ENCODE measurements at places on chromosomes 2 and 18.
A peak's percentile ranks its signal among the peaks of the same experiment; 100 is the strongest.

DNA sequence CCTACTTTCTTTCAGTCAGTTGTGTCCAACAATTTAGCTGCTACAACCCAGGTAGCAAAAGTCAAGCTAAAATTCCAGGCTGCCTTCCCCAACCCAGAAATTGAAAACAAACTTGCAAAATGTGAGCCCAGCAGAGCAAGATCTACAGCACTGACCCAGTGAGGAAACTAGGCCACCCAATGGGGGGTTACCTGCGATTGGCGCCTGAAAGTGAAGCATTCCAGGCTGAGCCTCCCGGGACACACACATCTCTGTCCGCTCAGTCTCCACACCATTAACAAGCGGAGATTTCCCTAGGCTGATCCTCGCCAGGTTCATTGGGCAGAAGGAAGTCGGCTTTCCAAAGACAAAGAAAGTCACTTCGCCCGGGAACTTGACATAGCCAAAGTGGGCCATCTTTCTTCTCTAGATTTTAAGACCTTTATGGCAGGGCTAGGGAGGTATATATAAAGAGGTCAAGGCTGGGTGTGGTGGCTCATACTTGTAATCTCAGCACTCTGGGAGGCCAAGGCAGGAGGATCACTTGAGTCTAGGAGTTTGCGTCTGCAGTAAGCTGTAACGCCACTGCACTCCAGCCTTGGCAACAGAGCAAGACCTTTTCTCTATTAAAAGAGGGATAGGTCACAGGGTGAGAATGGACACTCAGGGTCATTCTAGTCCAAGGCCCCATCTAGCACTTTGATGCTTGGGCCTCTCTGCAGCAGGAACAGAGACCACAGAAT is 53.6 kb downstream of the TTC32 start:
- DNase-seq: no peak

DNA sequence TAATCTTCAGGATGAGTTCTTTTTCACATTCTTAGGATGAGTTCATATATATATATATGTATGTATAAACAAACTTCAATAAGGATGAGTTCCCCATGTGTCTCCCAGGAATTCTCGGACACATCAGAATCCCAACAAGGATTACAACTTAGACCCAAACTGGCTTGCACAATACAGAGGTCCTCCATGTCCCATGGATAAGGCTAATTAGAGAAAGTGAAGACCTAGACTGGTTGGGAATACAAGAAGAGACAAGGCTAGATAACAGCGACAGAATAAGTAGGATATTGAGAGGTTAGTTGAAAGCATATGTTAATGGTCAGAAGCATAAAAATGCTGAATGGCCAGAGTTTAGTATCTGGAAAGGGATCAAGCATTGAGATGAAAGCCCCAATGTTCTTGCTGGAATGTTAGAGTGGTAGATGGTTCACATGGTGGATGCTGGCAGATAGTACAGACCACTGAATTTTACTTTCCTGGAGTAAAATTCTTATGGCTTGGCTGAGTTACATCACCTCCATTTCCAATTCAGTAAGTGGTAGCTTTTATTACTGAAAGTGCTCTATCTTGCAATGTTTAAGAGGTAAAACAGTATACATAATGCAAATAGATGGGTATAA is 154.9 kb upstream of the EPHA4 start:
- no peak for DNase-seq

- DNase-seq: no peak
These were observed 53.9 kb downstream of the BIN1 start for GRCh38 chr2:127052771-127053691.

- no peak for DNase-seq
These were observed 359.6 kb upstream of the MC4R start for GRCh38 chr18:60732143-60732542.

DNA sequence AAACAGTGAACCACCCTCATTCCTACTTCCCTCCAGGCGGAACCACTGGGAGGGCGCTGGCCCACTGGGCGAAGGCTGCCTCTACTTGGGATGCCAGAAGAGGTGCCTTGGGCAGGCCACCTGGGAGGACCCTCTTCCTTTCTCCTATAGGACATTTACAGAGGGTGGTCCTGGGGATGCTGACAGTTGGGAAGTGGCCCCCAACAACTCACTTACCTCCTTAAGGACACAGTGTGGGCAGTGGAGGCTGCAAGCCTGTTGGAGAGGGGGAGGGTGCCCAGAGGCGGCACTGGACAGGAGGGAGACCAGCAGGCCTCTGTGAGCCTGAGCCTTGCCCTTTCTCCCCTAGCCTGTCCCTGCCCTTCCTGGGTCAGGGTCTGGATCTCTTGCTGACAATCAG is 346.4 kb upstream of the HS6ST1 start:
- no peak for DNase-seq

DNA sequence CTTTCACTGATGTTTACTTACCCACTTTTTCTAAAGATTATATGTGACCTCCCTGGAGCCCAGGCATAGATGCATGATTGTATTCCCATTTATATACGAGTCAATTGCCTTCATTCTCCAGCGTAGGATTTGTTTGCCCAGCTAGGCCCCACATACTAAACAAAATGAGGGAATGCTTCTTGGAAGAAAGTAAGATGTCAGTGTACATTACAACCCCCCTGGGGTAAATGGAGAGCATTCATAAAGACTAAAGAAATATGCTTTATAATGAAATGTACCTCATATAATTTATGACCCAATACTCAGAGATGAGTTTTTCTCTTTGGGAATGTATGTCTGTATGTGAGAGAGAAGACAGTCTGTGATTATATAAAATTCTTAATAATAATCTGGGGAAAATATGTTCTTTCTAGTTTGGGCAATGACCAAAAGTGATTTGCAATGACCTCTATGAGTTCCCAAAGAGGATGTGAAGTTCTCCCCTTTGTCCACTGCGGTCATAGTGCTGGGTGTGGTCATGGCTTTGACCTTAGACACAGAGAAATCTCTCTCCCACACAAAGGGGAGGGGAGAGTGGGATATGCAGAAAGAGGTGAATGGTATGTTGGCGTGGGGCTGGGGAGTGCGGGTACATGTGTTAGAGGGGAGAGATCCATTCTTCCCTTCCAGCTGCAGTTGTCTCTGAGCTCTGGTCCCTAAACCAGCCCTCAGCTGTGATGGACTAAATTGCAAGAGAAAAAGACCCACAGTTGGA is 175.6 kb downstream of the EN1 start:
- DNase-seq: no peak

DNA sequence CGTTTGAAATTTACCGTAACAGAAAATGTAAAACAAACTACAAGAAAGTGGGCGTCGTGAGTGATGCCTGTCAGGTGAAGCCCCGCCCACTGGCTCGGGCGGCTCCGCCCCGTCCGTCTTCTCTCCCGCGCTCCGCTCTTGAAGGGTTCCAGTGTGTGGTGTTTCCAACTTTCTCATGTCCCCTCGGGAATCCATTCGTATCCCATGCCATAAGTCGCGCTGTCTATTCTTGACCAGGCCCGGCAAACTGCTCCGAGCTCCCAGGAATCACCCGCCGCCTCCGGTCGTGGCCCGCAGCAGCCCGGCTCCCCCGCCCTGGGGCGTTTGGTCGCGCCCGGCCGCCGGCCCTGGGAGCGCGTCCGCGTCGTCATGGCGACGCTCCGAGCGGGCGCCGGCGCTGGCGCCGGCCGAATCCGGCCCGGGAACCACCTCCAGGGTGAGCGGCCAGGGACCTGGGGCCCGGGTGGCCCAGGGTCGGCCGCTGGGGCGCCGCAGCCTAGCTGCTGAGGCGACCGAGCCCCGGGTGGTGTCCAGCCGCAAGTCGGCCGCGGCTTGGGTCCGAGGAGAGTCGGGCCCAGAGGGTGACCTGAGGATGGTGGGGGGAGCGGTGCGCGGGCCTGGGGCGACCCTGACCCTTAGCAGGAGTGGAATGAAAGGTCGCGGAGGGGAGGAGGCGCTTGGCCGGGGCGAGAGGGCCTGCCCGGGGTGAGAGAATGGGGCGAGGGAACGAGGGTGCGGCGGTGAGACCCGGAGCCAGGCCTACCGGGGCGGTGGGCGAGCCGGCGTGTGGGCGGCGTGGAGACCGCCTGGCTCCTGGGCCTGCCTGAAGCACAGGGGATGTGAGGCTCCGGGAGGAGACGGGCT is at the start of gene CFAP221:
Gene CFAP221 (plus strand): TSS at position 375 of the 864 bp plus-strand sequence. CDS start 1,683 bp downstream, outside the sequence.
- DNase-seq: peak; percentile 8

DNA sequence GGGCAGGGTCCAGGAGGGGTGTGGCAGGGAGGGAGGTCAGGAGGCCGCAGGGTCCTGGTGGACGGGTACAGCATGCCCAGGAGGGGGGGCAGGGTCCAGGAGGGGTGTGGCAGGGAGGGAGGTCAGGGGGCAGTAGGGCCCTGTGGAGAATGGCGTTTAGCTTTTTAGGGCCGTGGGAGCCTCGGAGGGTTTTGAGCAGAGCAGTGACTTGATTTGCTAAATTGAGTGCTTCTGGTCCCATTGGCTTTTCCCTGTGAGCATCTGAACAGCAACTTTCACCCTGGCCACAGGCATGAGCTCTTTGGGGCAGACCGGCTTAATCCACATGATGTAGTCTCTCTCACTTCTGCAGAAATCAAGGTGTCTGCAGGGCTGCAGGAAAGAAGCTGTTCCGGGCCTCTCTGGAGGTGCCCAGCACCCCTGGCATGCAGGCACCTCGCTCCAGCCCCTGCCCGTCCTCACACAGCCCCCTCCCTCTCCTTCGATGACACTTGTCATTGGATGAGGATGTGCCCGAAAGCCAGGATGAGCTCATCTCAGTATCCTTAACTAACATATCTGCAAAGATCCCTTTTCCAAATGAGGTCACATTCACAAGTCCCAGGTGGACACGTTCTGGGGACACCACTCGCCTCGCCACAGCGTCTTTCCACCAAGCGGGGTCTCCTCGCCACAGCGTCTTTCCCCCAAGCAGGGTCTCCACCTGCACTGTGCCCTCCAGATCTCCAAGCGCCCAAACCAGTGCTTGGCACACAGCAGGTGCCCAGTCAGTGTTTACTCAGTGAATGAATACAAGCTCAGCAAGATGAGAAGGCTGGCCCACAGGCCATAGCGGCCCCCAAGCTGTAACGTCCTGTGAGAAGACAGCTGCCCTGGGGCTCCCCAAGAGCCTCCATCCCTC is 94.0 kb downstream of the NDUFA10 start:
- DNase-seq: no peak

DNA sequence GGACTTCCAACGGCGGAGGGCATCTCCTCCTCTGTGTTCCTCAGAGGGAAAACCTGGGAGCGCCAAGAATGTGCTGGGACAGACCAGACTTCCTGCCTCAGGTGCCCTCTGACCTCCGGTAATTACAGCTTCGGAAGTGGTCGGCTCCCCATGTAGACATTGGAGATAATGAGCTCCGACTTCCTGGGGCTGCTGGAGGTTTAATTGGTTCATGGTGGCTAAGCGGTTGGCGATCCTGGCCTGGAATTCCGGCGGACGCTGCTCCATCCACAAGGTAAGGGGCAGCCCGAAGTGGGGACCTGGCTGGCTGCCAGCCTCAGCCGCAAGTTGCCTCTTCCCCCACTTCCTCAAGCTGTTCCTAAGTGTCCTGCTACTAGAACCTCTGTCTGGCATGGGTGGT is 83.2 kb upstream of the EPC2 start:
- no peak for DNase-seq

GRCh38 chr2:100544911-100545596 is 17.7 kb upstream of the PDCL3 start:
- DNase-seq: no peak

DNA sequence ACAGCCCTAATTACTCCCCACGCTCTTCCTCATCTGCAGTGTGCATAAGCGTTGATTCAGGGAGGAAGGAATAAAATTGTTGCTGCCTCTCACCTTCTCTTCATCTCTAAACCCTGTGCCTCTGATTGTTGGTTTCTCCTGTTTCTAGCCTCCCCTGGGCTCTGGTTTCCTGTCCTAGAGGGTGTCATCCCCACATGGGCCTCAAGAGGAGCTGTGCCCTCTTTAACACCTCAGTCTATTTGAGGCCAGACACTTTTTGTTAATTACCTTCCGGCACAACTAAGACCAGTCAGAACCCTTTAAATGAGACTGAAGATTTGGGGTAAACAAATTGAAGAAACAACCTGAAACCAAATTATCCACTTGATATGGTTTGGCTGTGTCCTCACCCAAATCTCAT is 9.7 kb downstream of the CTAGE1 start:
- peak; percentile 21 for DNase-seq

DNA sequence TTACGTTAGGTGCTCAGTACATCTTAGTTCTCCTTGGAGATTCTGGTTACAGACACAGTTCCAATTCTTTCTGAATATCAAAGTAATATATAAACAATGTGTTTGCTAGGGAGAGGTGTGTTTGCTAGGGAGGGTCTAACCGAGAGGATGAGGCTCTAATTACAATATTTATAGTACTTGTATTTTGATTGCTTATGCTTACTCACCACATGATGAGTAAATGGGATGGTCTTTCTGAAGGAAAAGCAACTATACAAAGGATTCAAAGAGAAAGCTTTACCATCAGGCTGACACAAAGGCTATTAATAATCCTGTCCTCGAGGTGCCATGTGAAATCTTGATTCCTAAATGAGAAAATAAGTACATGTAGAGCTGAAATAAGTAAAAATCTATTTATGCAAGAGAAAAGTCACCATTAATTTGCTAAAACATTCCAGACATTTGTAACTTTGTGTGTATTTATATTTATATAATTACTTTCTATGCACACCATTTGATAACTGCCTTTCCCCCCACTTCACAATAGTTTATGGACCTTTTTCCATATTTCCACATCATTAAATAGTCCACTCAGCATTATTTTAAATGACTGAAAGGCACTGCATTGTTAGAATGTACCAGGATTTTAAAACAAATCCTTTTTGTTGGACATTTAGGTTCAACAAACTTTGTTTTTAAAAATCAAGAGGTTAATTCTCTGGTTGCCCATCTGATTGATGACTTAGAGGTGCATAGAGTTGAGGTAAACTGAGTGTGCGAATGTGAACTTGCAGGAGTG is 94.5 kb upstream of the FN1 start:
- DNase-seq: no peak

- peak; percentile 34 for DNase-seq
These were observed 156.0 kb downstream of the TGIF1 start for GRCh38 chr18:3605954-3606443.

DNA sequence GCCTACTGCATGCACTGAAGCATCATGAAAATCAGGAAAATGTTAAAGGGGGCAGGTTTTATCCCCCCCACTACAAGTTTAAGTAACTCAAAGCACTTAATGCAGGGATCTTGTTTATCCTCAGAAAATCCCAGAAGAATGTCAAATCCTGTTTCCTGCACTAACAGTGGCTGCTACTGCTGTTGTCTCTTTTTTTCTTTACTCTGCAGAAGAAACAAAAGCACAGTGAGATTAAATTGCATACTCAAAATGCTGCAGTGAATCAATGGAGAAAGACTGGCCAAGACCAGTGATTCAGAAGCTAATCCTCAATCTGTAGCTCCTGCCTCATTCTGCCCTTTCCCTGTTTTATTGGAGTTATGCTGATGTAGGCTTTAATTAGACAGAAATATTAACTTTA is 332.3 kb upstream of the FIGN start:
- DNase-seq: no peak

GRCh38 chr2:20526160-20526559 is 79.3 kb downstream of the RHOB start:
- no peak for DNase-seq

Data from CD4-positive, alpha-beta T cell treated with Interferon alpha-2 for 1 hour (primary cell).